Non-pigmented ciliary epithelial cell (primary cell): ENCODE measurements at places on chromosomes 6 and 20.

DNA sequence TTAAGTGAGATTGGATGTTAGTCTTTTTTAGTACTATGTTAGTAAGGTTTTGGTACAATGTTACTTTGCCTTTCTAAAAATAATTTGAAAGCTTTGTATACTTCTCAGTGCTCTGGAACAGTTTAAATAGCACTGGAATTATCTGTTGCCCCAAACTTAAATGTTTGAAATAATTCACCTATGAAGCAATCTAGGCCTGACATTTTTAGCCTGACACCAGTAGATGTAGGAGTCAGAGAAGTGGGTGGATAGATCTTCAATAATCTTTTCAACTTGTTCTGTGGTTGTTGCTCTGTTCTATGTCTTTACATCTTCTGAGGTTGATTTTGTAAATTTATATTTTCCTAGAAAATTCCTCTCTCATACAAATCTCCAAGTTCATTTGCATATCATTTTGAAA, 103.1 kb upstream of the ADGRF1 start:
- no peak for DNase-seq

DNA sequence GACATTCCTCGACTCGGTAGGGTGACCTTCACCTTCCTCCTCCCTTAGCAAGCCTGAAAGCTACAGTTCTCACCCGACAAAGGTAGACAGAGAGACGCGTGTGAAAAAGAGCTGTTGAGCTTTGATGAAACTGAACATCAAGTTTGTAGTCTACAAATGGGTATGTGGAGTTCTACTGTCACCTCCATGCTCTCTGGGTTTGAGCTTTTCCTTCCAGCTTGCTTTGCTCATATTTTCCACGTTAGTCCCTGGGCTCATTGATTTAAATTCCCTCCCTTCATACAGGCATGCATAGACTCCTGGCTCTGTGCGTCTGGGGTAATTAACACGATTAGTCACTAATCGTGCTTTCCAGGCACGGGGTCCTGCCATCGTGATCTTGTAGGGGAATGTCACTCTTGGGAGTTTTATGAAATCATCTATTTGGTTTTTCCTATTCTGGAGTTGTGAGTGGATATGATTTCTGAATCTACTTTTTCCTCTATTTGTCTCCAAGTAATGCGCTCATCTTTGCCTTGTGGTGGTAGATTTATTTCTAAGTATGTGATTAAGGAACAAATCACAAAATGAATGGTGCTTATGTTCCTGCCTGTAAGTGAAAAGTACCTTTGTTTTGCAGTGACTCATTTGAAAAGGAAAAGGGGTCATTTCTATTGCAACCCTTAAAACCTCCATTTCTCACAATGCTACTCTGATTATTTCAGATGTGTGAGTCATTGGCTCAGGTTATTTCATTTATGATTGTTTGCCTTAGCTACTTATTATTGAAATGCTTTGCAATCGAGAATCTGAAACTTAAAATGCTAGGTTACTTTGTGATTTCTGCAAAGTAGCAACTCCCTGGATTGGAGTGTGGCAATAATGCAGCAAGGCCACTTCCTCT, 154.6 kb downstream of the ZDHHC14 start:
- DNase-seq = peak; percentile 30

GRCh38 chr6:42137194-42137753, 5.1 kb downstream of the C6orf132 start:
- no peak for DNase-seq

GRCh38 chr6:38283734-38284362, 355.9 kb downstream of the BTBD9 start:
- DNase-seq = no peak

DNA sequence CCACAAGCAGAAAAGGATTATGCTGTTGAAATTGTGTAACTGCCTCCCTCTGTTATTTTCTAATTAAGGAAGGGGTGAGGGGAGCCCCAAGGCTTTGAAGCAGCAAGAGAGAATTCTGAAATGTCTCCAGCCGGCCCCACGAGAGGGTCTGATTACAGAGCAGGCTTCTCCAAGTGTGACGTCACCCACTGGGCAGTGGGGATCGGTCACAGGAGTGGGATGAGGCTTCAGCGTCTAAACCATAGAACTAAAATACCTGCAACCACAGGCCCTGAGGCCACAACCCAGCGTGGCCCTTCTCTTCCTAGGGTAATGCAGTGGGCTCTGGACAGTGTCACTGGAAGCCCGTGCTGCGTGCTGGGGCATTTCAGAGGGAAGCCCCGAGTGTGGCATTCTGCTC, 38.6 kb upstream of the APCDD1L start:
- peak; percentile 18 for DNase-seq

- no peak for DNase-seq
Measured at GRCh38 chr6:15507746-15508145, 155.1 kb downstream of the DTNBP1 start.

GRCh38 chr20:59022754-59023153, 3.5 kb downstream of the TUBB1 start:
- DNase-seq = no peak

DNA sequence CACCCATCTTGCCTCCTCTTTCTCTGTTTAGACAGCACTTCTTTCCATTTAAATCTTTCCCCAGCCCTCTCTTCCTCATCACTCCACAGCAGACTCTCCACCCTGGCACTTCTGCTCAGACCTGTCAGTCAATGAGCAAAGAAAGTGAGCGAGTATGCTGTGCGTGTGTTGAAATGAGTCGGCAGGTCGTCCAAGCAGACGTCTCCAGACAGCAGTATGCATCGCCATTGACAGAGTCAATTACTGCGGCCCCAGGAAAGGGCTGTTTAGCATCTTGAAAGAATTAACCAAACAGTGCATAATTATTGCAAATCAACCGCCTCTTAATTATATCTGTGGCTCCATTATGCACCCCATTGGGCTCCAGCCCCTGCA, 54.8 kb upstream of the KCNG1 start:
- no peak for DNase-seq

GRCh38 chr6:125984311-125984710, 2.0 kb upstream of the TRMT11 start:
- peak; percentile 67 for DNase-seq
